ENCODE measurements at places on chromosomes 2 and 18.

DNA sequence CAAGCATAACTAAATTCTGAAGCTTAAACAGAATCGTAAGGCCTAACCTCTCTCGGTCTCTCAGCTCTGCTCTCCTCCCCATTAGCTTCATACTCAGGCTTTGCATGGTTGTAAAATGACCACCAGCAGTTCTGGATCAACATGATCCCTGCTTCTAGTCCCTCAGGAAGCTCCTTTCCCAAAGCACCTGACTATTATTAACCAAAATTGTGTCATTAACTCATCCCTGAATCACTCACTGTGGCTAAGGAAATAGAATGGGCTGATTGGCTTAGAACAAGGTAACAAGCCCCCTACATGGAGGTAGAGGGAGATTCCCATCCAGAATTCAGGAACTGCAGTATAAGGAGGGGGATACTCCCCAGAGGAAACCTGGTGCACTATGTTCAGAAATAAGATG is 448.3 kb downstream of the ARHGAP15 start:
- DNase-seq: no peak

DNA sequence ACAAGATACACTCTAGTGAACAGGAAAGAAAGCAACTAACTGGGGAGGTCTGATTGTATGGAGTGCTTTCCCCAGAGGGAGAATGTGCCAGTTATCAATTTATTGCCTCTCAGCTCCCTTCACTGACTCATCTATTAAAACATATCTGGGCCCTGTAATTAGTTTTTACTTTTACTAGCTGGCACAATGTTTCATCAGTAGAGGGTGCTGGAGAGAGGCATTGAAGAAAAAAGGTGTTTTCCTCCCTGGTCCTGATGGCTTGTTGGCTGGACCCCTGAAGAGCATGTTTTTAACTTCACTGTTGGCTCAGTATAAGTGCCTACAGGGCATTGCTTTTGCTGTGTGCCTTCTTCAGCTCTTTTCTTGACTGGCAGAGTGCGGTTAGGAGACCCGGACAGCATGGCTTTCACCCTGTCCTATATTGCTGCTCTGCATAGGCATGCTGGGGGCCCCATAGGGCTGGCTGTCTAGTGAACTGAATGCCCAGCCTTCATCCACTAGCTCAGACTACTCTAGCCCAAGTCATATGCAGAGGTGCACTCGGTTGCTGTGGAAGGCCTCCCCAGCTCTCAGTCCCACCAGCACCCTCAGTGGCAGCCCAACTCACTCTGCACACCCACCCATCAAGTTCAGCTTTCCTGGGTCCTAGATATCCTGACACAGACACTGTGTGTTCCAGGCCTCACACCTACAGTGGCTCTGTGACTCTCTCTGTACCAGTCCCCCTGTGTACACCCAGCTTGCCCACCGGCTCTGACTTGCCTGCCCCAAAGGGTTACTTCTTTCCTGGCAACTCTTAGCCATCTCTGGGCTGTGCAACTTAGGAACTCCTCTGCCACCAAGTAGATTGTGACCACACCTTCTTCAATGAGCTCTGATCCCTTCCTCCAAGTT is 62.3 kb upstream of the ACYP2 start:
- peak; percentile 38 for DNase-seq

DNA sequence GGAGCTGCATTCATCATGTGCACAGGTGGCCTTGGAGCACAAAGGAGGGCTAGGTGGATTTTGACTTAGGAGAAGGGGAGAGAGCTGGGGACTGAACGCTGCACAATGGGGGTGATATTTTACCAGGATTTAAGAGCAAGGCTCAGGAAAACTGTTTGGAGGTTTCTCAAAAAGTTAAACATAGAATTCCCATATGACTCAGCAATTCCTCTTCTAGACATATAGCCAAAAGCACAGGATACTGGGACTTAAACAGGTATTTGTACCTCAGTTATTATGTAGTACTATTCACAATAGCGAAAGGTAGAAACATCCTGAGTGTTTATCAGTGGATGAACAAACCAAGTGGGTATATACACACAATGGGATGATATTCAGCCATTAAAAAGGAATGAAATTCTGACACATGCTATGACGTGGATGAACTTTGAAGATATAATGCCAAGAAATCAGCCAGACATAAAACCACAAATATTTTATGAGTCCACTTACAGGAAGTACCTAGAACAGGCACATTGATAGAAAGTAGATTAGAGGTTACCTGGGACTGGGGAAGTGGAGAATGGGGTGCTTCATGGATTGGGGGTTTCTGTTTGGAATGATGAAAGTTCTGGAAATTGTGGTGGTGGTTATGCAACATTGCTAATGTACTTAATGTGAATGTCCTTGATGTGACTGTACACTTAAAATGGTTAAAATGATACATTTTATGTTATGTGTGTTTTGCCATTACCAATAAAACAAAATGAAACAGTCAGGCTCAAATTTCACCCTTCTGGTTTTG is 216.9 kb downstream of the HAUS1 start:
- peak; percentile 67 for DNase-seq

- no peak for DNase-seq
These were observed 735 bp downstream of the NRP2 start for GRCh38 chr2:205682971-205683501.

GRCh38 chr2:154697418-154698252 is 860 bp upstream of the KCNJ3 start:
- no peak for DNase-seq

DNA sequence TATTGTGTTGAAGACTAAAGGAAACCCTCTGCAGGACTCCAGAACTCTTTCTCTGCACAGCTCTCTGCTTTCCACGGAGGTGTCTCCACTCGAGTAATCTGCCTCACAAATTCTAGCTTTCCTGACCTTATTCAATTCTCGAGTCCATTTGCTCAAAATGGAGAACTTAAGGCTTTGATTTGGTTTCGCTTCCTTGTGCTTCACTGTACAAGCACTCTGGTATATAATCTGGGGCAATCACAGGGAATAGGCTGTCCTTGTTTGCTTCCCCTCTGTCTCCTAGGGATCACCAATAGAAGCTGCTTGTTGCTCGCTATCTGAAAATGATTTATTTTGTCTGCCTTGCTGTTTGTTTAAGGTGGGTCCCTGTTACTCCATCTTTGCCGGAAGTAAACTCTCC is 129.1 kb upstream of the DOCK10 start:
- no peak for DNase-seq

All from A172 (cell line).